ENCODE measurements at places on chromosomes 6 and 20.
A peak's percentile ranks its signal among the peaks of the same experiment; 100 is the strongest.

DNA sequence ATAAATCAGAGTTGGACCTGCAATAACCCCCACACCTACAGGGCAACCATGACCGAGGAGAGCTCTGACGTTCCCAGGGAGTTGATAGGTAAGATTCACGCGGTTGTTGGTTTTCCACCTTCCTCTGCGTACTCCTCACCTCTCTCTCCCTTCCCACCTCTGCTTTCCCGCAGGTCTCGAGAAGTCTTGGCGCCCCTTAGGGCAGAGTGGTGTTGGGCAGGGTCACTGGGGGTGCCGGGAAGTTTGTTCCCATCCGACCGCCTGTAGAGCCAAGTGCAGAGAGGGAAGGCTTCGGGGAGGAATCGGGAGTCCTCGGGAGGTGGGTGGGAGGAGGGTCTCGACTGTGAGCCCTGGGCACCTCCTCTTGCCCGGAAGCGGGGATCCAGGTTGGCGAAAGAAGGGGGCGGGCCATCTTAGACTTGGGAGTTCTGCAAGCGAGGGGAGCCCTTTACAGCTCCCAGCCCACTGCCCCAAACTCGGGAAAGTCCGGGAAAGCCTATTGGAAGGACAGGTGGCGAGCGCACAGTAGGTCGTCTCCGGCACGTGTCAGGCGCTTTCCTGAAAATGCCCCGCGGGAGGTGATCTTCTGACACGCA is 672 bp downstream of the CARMIL1 start:
- peak overlapping the region; percentile 10 for H3K27ac ChIP-seq
- DNase-seq: no peak
- no peaks in the 10 kb centered on the region for H3K27me3 ChIP-seq
- H3K4me1 ChIP-seq: peaks cover 28% of the 10 kb centered on the region
- no peaks in the 10 kb centered on the region for H3K36me3 ChIP-seq

GRCh38 chr6:17280552-17281090 is 540 bp upstream of the RBM24 start:
- no peak overlapping the region for H3K4me3 ChIP-seq
- peaks cover 12% of the 10 kb centered on the region for H3K4me1 ChIP-seq
- no peak overlapping the region for H3K27ac ChIP-seq
- no peaks in the 10 kb centered on the region for H3K36me3 ChIP-seq

- H3K27me3 ChIP-seq: no peaks in the 10 kb centered on the region
- no peak for DNase-seq
- H3K36me3 ChIP-seq: no peaks in the 10 kb centered on the region
- no peak overlapping the region for H3K27ac ChIP-seq
- H3K4me3 ChIP-seq: no peak overlapping the region
Observed at GRCh38 chr6:37551867-37552266, 52.2 kb upstream of the CCDC167 start.

DNA sequence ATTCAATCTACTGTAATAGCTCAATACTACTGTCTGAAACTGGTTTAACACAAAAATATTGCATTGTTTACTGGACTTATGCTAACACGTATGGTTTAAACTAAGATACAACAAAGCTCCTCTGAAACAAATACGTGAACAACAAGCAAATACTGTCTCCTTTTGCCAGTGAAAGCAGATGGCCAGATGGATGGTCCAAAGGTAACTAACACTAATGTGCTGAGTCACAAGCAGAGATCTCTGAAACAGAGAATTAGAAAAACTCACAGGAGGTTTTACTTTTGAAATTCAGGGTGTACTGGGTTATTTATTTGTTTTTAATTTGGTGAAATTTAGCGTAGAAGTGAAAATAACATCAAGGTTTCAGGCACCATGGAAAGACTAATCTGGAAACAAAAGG is 124.3 kb upstream of the SOX4 start:
- no peaks in the 10 kb centered on the region for H3K4me1 ChIP-seq
- DNase-seq: no peak
- H3K36me3 ChIP-seq: no peaks in the 10 kb centered on the region
- H3K4me3 ChIP-seq: no peak overlapping the region
- no peak overlapping the region for H3K27ac ChIP-seq

DNA sequence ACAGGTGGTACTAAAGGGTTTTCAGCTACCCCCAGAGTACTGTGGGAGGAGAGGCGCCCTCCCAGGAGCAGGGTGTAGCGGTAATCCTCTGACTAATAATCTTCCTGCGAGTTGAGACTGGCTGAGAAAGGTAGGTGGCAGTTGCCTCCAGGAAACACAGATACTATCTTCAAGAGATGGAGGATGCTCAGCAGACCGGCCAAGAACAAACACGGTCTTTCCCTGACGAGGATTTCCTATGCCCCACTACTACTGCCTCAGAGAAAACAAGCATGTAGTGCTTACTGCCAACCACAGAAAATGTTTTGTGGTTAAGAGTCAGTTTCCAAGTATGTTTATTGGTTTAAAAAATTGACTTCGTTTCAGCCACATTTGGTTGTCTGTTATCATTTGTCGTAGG is 26.8 kb downstream of the C6orf89 start:
- H3K4me3 ChIP-seq: peak overlapping the region; percentile 27
- no peaks in the 10 kb centered on the region for H3K27me3 ChIP-seq
- peak; percentile 81 for DNase-seq
- H3K4me1 ChIP-seq: peaks cover 51% of the 10 kb centered on the region
- peak overlapping the region; percentile 70 for H3K27ac ChIP-seq

DNA sequence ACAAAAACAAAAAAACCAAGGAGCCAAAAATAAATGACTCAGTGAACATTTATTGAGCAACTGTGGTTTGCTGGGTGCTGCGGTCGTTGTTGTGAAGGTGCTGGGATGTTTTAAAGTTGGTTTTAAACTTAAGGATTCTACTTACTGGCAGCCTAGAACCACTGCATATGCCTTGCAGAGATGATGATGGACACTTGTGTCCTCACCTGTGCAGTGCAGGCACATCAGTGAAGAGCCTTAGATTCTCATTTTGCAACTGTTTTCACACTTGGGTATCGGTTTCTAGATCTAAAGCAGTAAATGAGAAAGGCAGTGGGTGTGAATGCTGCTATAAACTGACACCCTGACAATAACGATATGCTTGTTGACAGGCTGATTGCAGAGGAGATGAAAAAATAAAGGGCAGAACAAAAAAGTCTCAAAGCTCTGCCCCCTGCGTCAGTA is 68.8 kb downstream of the UTRN start:
- no peaks in the 10 kb centered on the region for H3K27me3 ChIP-seq
- H3K4me3 ChIP-seq: peak overlapping the region; percentile 69
- peak overlapping the region; percentile 61 for H3K27ac ChIP-seq
- peaks cover 78% of the 10 kb centered on the region for H3K4me1 ChIP-seq
- no peaks in the 10 kb centered on the region for H3K36me3 ChIP-seq

DNA sequence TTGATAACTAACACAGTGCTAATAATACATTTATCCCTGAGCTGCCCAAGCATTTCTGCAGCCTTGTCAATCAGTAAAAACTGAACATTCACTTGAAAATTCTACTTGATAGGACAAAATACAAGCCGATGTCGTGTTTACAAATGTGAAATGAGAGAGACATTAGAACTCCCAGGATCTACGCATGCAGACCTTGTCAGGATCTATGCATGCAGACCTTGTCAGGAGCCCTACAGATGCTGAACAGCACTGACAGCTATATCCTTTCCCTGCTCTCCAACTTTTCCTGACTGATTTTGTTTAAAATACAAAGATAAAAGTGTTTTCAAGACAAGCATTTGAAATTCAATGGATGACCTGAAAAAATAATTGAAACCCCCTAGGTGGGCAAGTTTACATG is 28.9 kb downstream of the INSM1 start:
- no peaks in the 10 kb centered on the region for H3K4me1 ChIP-seq
- H3K36me3 ChIP-seq: peaks cover 3% of the 10 kb centered on the region
- DNase-seq: no peak
- H3K27me3 ChIP-seq: no peaks in the 10 kb centered on the region
- no peak overlapping the region for H3K27ac ChIP-seq
- H3K4me3 ChIP-seq: no peak overlapping the region
